ENCODE measurements at places on chromosomes 11 and 22.

- DNase-seq: no peak
Measured at GRCh38 chr11:74676596-74676995, 54.6 kb downstream of the CHRDL2 start.

DNA sequence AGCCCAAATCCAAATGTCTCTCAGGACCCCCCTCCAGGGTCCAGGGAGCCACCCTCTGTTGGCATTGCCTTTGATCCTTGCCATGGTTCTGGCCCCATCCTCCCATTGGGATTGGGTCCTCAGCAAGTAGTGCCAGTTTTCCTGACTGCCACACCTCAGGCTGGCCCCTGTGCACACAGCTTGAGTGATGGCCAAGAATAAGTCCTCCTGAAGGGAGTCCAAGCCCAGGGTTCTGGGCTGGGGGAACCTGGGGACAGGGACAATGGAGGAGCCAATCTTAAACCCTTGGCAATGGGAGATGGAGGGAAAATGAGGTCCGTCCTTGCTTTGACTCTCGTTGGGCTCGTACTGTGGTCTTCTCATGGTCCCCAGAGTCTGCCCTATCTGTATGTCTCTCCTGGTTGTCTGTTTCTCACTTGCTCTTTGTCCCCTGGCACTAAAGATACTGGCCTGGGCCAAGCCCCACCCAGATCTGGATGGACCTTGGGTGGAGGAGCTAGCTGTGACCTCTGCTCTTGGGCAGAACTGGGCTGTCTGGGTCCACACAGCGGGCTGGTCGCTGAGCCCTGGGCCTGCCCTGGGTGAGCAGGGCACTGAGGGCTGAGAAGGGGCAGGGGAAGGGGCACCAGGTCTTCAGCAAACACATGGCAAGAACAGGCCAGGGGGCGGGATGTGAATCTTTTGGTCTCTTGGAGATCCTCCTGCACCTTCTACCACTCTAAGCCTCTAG lies 2.9 kb downstream of the SOX10 start:
- DNase-seq: no peak

DNA sequence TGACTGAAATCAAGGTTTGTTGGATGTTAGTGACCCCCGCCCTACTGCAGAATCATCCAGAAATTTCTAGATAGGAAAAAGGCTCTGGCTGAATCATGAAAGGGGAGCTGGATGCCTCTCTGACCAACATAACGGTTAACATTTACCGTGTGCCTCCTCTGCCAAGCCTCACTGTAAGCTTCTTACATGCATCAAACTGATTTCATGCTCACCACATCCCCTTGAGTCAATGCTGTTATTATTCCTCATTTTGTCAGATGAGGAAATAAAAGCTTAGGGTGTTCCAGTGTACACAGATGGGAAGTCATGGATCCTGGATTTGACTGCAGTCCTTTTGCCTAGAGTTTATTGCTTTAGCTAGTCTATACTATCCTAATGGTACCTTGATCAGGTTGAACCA lies 5.9 kb upstream of the HMOX1 start:
- DNase-seq: no peak

- DNase-seq: no peak
Measured at GRCh38 chr22:28438183-28438768, 241.4 kb downstream of the TTC28 start.

GRCh38 chr11:47253660-47254059 lies 4.1 kb upstream of the NR1H3 start:
- no peak for DNase-seq

DNA sequence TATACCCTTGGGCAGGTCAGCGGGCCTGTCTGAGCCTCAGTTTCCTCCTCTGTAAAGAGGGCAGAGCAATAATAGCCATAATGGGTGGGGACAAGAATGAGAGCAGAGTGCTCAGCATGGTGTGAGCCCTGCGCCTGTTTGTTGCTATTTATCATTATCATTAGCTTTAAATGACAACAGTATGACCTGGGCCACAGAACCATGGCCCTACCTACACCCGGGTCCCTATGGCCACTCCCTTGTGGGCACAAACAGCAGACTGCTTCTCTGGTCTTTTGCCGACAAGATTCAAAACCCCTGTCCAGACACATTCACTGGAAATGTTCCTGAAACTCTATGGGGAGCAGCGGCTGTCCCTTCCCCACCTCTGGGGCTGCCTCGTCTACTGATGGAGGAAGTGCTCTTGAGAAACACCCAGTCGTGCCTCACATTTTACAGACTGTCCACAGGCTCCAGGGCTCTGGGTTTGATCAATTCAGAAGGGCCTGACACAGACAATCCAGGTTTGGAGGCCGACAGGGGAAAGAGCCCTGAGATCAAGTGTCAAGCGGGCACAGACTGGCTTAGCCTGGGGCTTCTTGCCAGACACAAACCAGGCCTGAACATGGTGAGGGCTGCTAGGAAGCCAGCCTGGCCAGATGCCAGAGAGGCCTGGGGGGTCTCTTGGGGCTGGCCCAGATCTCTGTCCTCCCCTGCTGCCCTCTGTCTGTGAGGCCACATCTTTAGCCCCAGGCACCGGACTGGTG lies 112.5 kb upstream of the CD82 start:
- DNase-seq: no peak

DNA sequence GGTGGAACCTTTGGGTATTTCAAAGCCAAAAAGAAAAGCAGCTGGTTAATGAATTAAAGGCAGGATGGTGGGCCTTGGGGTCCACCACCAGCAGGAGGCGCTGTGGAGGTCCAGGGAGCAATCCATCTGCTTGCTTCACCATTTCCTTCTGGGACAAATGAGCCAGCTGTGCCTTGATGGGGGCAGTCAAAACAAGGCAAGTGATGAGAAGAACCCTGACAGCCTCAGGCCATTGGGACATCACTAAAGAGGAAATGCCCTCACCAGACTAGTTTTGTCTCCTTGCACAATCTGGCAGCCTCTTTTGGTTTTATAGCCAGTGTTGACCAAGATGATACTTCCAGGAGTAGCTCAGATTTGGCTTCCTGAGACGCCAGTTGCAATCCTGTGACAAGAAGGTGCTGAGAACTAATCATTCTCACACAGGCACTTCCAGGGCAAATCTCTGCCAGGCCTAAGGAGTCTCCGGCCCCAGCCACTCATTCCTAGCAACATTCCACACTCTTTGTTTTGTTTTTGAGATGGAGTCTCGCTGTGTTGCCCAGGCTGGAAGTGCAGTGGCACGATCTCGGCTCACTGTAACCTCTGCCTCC lies 38.2 kb upstream of the WEE1 start:
- peak; percentile 49 for DNase-seq

- no peak for DNase-seq
Measured at GRCh38 chr11:8932564-8933180, at the start of gene C11orf16. Gene C11orf16 (minus strand): TSS chr11:8932947. CDS start chr11:8932308, 639 bp downstream.

GRCh38 chr11:33640730-33641371 lies 59.8 kb downstream of the C11orf91 start:
- no peak for DNase-seq

DNA sequence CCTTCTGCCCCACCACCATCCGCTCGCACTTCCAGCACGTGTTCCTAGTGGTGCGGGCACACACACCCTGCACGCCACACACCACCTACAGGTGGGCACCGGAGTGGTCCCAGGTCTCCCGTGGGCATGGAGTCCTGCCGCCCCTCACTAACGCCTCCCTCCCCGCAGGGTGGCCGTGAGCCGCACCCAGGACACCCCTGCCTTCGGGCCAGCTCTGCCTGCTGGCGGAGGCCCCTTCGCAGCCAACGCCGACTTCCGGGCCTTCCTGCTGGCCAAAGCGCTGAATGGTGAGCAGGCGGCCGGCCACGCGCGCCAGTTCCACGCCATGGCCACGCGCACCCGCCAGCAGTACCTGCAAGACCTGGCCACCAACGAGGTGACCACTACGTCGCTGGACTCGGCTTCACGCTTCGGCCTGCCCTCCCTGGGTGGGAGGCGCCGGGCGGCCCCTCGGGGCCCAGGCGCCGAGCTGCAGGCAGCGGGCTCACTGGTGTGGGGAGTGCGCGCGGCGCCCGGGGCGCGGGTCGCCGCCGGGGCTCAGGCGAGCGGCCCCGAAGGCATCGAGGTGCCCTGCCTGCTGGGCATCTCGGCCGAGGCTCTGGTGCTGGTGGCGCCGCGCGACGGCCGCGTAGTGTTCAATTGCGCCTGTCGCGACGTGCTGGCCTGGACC lies 8.5 kb downstream of the SIPA1 start:
- no peak for DNase-seq

GRCh38 chr11:71532036-71532610 lies 5.1 kb downstream of the KRTAP5-7 start:
- no peak for DNase-seq

GRCh38 chr22:35231585-35232084 lies 25.7 kb upstream of the HMGXB4 start:
- peak; percentile 23 for DNase-seq

DNA sequence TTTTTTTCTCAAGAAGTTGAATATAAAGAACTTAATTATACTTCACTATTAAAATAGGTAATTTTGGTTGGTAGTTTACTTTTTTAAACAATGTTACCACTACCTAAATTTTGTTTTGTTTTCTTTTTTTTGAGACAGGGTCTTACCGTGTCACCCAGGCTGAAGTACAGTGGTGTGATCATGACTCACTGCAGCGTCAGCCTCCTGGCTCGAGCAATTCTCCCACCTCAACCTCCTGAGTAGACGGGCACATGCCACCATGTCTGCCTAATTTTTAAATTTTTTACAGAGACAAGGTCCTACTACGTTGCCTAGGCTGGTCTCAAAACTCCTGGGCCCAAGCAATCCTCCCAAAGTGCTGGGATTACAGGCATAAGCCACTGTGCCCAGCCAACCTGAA lies 17.6 kb downstream of the SPCS2 start:
- DNase-seq: no peak

GRCh38 chr11:61372659-61373420 lies 10.7 kb downstream of the TMEM138 start:
- no peak for DNase-seq

- DNase-seq: no peak
Measured at GRCh38 chr11:99814021-99814420, 793.3 kb downstream of the CNTN5 start.

GRCh38 chr11:96715208-96715607 lies 325.4 kb downstream of the JRKL start:
- DNase-seq: no peak

DNA sequence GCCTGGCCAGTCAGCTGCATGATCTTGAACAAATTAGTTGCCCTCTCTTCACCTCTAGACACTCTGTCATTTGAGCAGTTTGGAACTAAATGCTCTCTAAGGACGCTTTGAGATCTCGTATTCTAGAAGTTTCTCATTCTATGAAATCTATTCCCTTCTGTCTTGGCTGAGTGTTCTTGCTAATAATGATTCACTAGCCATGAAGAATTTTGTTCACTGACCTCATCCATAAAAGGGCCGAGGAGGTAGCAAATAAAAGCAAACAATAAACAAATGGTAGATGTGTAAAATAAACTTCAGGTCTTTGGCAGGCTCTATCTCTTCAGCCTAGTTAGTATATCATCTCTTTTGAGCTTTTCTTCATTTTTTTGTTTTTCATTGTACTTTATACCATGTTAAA lies 76.6 kb downstream of the USP35 start:
- no peak for DNase-seq

DNA sequence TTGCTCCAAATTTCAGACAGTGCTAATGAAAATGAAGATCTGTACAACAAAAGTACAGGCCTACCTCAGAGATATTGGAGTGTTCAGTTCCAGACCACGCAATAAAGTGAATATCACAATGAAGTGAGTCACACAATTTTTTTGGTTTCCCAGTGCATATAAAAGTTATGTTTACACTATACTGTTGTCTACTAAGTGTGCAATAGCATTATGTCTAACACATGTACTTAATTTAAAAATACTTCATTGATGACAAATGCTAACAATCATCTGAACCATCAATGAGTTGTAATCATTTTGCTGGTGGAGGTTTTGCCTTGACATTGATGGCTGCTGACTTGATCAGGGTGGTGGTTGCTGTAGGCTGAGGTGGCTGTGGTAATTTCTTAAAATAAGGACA lies 60.6 kb upstream of the E2F8 start:
- DNase-seq: no peak

GRCh38 chr11:111124724-111125123 lies 120.8 kb upstream of the POU2AF2 start:
- no peak for DNase-seq

GRCh38 chr11:132054822-132055221 lies 684.4 kb downstream of the NTM start:
- DNase-seq: no peak

GRCh38 chr11:80629466-80629865 lies 1188.6 kb upstream of the TENM4 start:
- DNase-seq: no peak

DNA sequence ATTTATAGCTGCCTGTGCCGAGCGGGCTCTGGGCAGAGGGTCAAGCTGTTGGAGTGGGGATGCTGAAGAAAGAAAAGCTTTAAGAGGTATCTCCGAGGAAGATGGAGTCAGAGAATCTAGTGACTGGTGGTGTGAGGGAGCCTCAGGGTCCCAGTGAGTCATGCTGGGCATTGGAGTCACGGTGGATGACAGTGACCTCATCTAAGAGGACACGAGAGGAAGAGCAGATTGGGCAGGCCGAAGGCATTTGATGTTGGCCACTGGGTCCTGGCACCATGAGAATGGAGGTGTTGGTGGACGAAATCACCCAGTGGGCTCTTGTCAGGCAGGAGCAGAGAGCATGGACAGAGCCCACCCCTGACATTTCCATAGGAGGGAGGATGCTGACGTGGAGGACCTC lies 68.4 kb downstream of the TBC1D22A start:
- no peak for DNase-seq

- no peak for DNase-seq
Measured at GRCh38 chr11:73958521-73959141, 7.8 kb downstream of the DNAJB13 start.

DNA sequence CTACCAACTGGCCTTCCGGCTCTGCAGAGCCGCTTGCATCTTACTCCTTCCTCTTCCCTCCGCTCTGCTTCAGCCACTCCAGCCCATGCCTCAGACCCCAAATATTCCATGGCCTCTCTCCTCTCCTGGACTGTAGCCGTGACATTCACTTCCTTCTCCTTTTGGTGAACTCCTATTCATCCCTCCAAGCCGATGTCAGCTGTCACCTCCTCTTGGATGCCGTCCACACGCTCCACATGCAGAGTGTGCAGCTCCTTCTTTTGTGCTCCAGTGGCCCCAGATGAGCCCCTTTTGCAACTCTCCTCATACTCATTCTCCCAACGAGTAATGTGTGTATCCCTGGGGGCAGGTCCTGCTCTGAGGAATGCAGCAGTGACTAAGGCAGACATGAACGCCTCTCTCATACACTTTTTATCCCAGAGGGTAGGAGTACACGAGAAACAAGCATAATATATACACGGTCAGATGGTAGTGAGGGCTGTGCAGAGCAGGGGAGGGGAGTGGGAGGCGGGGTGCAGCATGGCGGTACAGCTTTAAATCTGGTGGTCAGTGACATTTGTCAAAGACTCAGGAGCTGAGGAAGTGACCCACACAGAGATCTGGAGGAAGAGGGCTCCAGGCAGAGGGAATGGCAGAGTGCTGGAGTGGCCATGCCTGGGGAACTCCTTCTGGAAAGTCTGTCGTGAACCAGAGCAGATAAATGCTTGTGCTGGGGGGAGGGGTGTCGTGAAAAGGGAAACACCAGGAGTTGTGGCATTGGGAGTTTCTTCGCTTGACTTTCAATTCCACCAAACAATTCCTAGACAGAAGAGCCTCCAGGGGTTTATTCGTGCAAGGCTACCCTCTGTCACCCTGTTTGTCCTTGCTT lies 83.8 kb upstream of the ATXN10 start:
- no peak for DNase-seq

Data from T-helper 2 cell (primary cell).